ENCODE measurements at places on chromosomes 5 and 9.

DNA sequence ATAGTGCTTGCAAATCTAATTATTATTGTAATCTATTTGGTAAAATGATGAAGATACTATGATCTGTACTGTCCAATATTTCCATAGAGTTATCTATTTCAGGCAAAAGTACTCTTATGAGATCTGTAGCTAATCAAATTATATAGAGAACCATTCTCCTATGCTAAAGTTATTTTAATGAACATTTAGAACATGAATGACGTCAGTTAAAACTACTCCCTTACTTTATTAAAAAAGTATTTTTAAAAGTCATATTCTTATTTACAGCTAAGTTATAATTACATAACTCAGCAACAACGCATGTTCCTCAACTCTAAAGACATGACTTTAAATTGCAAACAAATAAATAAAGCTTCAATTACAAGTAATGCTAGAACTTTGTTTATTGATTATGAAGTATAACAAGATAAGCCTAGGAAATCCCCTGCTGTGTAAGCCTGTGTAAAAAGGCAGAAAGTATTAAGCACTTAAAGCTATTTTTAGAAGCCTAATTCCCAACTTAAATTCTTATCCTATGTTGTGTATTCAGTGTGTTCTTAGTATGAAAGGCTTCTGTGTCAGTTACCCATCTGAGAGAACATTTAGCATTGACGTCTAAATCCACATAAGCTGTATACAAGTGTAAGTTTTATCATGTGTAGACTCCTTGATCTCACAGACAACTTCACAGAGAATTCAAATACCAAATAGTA lies 285.7 kb downstream of the HCN1 start:
- DNase-seq: no peak

- DNase-seq: no peak
Measured at GRCh38 chr9:71681708-71682272, 86.5 kb downstream of the CEMIP2 start.

GRCh38 chr5:118863345-118863744 lies 125.0 kb downstream of the DTWD2 start:
- DNase-seq: no peak

GRCh38 chr5:169307646-169308045 lies 6.7 kb upstream of the SLIT3 start:
- no peak for DNase-seq

- DNase-seq: no peak
Measured at GRCh38 chr9:109476642-109477257, 21.4 kb downstream of the PTPN3 start.

- DNase-seq: no peak
Measured at GRCh38 chr5:131260895-131261294, 3.0 kb upstream of the CDC42SE2 start.

GRCh38 chr5:9686216-9686615 lies 56.1 kb upstream of the TAS2R1 start:
- no peak for DNase-seq

DNA sequence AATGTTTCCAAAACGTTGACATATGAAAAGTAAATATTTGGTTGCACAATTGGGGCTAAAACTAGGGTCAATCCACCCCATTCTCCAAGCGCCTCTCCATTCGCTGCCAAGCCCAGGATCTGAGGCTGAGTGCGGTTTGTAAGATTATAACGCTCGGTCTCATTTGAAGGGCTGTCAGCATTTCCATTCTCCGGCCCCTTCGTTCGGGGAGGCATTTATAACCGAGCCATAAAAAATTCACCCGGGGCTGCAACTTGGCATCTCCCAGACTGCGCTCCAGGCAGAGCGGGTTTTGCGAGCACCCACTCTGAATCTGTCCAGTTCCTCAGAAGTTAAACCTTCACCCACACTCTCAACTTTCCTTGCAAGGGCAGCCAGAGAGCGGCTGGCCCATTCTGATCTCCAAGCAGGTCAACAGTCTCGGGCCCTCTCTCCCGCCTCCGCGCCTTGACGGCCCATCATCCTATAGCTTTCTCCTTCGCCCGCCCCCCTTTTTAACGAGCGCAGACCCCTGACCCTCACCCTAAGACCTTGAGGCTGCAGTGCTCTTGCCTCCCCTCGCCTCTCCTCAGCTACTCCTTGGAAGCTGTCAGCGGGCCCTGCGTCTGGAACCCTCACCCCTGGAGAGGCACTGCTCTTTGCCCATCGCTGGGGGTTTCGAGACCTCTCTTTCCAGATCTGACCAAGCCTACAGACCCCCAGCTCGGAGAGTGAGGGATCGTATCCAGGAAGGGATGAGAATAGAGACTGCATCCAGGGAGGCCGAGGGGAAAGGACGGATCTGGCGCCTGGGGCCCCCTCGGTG lies 1.1 kb downstream of the SLIT3 start:
- DNase-seq: no peak

GRCh38 chr9:121213136-121213806 lies 11.6 kb upstream of the RAB14 start:
- peak; percentile 62 for DNase-seq

- no peak for DNase-seq
Measured at GRCh38 chr5:128192368-128192767, 108.8 kb downstream of the SLC12A2 start.

GRCh38 chr5:107806705-107807104 lies 136.0 kb upstream of the EFNA5 start:
- no peak for DNase-seq

GRCh38 chr9:107226421-107226820 lies 56.7 kb upstream of the RAD23B start:
- no peak for DNase-seq
